ENCODE measurements at places on chromosomes 16 and 17.

GRCh38 chr17:75803883-75804282, 19.3 kb downstream of the UNK start:
- DNase-seq, result no peak

GRCh38 chr17:37713028-37713431, 31.8 kb downstream of the HNF1B start:
- no peak for DNase-seq

GRCh38 chr17:1029196-1029921, 32.4 kb downstream of the TIMM22 start:
- no peak for DNase-seq

- no peak for DNase-seq
Observed at GRCh38 chr17:38322897-38323296, 20.9 kb downstream of the GPR179 start.

DNA sequence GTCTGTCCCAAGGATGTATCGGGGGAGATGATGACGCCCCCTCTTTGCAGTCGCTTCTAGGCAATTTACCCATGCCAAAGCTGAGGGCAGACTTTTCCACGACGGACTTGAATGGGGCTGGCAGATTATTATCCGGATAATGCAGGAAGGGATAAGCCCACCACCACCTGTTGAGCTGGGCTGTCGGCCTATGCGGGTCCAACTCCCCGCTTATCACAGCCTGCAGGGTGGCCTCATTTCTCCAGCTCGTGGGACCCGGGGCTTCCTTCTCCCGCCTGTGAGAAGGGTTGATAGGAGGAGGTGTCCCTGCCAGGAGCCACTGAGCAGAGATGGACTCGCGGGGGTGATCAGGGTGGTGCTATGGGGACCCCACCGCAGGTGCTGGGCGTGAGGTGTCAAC, 559 bp downstream of the CACNG5 start:
- DNase-seq, result no peak

DNA sequence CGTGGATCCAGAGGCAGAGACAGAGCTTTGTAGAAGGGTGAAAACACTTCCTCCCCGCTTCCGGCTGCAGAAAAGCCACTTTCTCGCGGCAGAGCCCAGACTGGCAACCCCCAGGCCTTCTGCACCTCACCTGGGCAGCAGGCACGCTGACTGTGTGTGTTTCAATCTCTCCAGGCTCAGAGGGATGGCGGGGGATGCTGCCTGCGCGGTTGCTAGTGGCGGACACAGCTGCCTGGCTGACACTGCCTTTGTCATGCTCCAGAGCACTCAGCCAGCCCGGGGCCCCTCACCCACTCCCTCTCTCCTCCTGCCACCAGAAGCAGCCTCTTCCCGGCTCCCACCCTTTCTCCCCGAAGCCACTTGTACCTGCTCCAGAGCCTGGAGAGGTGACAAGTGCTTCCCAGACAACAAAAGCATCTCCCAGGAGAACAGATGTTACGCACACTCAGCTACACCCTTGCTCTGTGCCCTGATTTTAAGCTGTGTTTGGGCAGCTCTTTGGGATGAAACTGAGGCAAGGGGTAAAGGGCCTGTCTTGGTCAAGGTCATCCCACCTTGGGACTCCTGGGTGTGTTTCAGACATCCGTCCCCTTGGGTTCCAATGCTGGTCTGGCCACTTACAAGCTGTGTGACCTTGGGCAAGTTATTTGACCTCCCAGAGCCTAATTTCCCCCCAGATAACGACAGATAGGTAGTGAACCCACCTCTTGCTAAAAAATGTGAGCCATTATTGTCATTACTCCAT, 9.2 kb upstream of the GLIS2 start:
- no peak for DNase-seq

DNA sequence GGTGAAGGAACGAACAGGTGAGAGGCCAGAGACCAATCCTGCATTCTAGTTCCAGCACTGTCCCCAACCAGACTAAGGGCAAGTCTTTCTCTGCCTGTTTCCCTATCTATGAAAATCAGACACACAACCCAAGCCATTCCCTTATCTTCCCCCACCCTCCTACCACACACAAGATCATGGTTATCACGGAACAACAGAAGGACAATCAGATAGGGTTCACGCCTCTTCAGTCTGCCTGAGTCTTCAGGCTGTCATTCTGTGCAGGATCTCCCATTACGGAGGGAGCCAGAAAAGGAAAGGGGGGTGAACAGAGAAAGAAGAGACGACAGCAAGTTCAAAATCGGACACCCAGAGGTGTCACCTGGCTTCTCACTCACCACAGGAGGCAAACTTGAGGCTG, 11.1 kb downstream of the TLE7 start:
- DNase-seq, result no peak

GRCh38 chr17:57415751-57416207, 159.5 kb downstream of the MSI2 start:
- DNase-seq, result no peak

GRCh38 chr16:11094075-11094856, 149.9 kb downstream of the CLEC16A start:
- peak; percentile 64 for DNase-seq

DNA sequence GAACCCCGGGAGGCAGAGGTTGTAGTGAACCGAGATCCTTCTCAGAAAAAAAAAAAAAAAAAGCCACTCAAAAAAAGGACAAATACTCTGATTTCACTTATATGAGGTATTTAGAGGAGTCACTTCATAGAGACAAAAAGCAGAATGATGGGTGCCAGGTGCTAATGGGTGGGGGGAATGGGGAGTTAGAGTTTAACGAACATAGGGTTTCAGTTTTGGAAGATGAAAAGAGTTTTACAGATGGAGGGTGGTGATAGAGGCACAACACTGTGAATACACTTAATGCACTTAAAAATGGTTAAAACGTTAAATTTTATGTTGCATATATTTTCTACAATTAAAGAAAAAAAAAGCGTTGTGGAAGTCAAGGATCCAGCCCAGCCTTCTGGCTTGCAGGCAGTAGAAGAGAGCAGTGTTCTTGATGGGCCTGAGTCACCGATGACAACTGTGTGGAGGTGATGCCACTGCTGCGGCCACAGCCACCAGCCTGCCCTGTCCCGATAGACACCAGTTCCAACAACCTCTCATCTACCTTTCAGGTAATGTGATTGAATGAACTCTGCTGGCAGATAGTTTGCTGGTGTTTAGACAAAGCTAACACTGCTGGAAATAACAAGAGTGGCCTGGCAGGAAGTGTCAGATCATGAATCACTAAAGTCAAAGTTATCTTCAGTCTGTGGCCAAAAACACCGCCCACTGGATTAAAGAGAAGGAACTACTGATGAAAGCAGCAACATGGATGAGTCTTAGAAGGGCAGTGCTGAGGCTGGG, 49.9 kb upstream of the COX10 start:
- DNase-seq, result no peak

GRCh38 chr16:17343728-17344127, 127.0 kb downstream of the XYLT1 start:
- DNase-seq, result no peak

GRCh38 chr17:19766421-19767270, 18.5 kb upstream of the ALDH3A1 start:
- DNase-seq, result peak; percentile 70

- DNase-seq, result no peak
Observed at GRCh38 chr17:35548208-35548810, 10.8 kb upstream of the SLFN12L start.

DNA sequence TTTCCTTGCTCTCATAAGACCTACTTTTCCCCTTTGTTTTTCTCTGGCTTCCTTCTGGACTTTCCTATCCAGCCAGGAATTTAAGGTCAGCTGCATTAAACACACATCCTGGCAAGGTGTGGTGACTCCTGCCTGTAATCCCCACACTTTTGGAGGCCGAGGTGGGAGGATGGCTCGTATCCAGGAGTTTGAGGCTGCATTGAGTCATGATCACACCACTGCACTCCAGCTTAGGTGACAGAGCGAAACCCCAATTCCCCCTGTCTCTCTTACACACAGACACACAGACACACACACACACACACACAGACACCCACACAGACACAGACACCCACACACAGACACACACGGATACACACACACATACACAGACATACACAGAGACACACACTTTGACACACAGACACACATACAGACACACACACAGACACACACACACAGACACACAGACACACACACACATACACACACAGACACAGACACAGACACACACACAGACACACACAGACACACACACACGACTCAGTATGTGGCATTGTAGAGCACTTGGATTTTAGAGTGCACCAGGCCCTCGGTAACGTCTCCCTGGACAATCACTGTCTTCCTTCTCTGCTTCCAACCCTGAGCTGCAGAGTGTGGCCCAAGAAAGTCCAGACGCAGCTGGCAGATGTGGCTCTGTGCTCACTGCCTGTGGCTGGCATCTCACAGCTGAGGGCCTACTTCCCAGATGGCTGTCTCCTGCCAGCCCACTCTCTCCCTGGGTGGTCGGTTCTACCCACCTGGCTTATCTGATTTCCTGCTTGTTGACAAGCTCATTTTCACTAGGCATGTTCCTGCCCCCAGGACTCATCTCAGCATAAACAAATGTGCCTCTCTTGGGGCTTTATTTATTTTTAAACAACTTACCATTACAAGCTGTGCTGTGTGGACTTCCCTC, 39.0 kb downstream of the NLRP1 start:
- DNase-seq, result no peak
